ENCODE measurements at places on chromosomes 3 and 15.

DNA sequence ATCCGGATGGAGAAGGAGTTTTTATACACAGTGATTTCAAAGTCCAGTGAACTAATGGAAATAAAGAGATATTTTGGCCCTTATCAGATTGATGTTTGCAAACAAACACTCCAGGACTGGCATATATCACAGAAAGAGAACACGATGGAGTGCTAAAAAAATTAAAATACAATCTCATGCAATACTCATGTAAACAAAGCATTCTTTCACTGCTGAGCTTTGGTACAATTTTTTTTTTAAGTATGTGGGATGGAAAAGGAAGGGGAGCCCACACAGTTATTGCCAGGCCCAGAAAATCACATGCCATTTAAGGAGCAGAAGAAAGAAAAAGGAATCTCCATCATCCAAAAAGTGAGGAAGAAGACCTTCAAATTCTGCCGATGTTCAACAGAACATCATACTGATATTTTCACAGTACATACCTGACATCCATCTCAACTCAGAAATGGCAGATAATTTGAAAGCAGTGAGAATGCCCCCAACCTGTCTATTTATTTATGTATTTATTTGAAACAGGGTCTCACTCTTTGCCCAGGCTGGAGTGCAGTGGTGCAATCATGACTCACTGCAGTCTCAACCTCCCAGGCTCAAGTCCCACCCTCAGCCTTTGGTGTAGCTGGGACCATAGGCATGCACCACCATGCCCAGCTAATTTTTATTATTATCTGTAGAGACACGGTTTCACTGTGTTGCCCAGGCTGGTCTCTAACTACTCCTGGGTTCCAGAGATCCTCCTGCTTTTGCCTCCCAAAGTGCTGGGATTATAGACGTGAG lies 107.5 kb upstream of the SLC2A2 start:
- DNase-seq, result no peak

GRCh38 chr3:171569571-171570132 lies 109.4 kb upstream of the TNIK start:
- no peak for DNase-seq

GRCh38 chr3:108538083-108538482 lies 27.7 kb upstream of the MYH15 start:
- DNase-seq, result no peak

DNA sequence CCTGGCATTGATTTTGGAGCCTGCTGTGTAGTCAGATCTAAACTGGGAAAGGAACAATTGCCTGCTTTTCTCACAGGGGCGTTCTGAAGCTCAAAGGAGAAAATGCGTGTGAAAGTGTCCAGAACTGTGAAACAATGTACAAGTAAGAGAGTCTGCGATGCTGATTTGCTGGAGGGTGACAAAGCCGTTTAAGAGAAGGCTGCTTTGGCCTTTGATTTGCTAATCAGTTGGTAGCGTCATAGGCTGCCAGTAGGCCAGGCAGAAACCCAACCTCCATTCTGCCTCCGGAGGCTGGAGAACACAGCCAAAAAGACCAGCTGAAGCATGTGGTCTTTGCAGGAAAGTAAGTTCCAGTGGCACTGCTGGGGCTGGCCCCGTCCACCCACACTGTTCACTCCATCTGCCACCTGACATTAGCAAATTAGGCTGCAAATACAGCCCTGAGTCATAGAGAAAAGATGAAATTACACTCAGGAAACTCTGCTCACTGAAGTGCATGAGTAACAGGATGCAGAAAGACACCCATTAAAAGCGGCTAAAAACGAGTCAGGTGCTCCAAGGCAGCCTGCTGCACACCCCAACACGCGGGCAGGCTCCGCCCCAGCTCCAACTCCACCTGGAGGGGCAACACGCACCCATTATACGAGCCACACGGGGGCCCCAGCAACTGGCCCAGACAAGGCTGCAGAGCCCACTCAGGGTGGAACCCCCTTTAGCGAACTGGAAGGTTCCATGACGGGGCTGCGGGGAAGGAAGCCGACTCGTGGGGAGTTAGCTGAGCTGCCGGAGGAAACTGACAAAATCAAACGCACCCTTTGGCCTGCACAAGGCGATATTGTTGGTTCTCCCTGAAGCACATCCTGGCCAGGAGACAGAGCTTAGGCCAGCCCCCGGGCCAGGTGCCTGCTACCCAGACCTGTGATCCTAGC lies 31.6 kb downstream of the ZDHHC19 start:
- peak; percentile 62 for DNase-seq

DNA sequence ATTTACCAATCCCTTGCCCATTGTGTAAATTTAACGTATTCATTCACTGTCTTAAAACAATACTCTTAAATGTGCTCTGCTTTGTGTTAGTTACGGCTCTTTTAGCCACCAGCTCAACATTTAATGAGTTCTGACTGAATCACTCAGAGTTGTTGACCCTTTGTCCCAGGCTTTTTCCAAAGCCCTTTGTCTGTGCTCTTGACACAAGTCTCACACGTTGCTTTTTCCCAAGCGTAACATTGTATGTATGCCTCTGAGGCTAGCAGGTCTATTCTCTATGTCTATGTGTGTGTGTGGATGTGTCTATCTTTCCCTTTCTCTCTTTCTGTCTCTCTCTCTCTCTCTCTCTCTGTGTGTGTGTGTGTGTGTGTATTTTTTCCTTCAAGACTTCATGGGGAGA lies 435.4 kb upstream of the GOLIM4 start:
- no peak for DNase-seq

DNA sequence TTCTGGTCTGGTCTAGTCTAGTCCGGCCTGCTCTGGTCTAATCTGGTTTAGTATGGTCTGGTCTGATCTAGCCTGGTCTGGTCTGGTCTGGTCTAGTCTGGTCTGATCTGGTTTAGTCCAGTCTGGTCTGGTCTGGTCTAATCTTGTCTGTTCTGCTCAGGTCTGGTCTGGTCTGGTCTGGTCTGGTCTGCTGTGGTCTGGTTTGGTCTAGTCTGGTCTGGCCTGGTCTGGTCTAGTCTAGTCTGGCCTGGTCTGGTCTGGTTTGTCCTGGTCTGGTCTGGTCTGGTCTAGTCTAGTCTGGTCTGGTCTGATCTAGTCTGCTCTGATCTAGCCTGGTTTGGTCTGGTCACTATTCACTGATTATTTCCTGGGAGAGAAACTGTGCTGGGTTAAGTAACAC lies 84.1 kb upstream of the PRR23E start:
- DNase-seq, result no peak

- peak; percentile 43 for DNase-seq
Observed at GRCh38 chr3:67947808-67948508, 293.5 kb upstream of the SUCLG2 start.

GRCh38 chr3:124586126-124587052 lies 143.9 kb upstream of the UMPS start:
- DNase-seq, result no peak

- no peak for DNase-seq
Observed at GRCh38 chr3:150609988-150610387, 6.9 kb downstream of the SELENOT start.

DNA sequence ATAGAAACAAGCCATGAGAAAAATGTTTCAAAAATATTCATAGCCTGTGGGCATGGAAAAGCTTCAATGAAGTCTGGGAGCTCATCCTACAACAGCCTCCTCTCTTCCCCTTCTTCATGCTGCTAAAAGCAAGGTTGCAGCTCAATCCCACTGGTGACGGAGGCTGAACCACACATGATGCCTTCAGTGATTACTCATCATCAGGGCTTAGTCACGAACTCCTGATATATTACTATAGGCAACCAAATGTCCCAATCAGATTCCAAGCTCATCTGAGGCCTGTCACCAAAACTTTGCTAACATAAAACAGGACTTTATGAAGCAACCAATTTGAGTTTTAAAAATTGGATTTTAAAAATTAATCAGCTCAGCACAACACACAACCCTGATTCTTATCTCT lies 24.0 kb upstream of the SLC24A5 start:
- peak; percentile 65 for DNase-seq

DNA sequence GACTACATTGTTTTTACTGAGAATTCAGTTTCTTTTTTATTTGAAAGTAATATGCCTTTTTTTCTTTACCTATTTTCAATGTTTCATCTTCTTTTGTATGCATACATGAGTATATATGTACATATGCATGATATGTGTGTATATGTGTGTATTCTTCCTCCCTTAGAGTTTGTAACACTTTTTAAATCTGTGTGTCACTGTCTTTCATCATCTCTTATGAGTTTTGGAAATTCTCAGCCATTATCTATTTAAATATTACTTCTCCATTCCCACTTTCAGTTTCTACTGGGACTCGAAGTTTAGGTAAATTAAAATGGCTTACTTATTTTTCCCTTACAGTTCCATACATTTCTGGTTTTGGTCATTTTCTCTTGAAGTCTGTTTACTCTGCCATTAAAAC lies 754.1 kb downstream of the GRM7 start:
- no peak for DNase-seq

DNA sequence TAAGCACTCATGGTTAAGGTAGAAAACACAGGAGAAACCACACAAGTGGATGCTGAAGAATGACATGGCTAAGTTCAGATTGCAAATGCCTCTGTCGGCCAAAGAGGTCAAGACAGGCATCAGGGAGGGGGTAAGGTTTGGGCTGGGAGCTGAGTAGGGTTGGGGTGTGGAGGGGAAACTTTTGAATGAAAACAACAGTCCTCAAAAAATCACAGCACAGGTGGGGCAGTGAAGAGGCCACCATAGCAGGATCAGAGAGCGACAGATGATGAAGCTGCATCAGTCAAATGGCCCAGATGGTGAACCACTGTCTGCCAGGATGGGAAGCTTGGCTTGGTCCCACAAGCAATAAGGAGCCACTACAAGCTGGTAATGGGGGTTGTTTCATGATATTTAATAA lies 74.9 kb downstream of the ADCY5 start:
- no peak for DNase-seq

DNA sequence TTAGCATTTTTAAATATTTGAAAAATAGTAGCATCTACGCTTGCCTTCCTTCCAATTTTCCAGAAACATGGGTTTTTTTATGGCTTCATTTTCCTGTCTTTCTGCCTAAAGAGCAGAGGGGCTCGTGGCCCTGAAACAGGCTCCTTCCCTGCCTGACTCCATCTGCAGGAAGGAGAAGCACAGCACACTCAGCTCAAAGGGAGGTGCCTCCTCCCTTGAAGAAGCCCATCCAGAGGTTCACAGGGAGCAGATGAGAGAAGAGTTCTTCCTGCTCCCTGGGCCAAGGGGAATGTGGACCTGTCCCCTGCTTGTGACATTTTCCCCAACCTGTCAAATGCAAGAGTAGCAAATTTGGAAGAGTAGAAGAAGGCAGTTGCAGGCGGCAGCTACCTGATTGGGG lies 55.8 kb downstream of the BBX start:
- DNase-seq, result no peak
